ENCODE measurements at places on chromosomes 1 and 21. TPM values are rescaled to one million over a fixed set of nuclear protein-coding genes. Genes with fewer than 3 reads are reported as not detected.

GRCh38 chr1:164671323-164671965, 112.5 kb downstream of the PBX1 start:
- no peak for DNase-seq

- no peak for DNase-seq
Observed at GRCh38 chr21:41564871-41565274, 56.9 kb upstream of the TMPRSS2 start.

DNA sequence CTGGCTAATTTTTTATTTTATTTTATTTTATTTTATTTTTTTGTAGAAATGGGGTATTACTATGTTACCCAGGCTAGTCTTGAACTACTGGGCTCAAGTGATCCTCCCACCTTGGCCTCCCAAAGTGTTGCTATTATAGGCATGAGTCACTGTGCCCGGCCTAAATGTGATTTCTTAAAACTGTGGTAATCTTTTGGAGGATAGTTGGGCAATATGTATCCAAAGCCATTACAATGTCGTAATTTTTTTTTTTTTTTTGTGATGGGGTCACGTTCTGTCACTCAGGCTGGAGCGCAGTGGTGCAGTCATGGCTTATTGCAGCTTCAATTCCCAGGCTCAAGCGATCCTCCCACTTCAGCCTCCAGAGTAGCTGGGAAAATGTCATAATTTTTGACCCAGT, 14.2 kb downstream of the ETV3L start:
- DNase-seq = peak; percentile 38

GRCh38 chr1:85283475-85284199, 7.2 kb upstream of the BCL10 start:
- no peak for DNase-seq

DNA sequence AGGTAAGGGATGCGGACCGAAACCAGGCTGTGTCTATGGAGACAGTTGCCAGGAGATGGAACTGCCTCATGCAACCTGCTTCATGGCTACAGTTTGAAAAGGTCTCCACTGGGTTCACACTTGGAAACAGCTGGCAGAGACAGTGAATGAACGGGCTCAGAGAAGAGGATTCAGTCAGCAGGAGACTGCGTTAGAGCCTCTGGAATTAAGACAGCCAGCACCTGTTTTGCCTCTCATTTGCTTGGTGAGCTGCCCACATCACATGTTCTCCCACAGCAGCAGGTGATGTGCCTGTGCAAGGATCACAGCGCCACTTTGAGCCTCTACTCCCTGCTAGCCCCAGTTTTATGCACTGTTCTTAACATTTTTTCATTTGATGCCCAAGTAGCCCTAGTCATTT, 321.0 kb downstream of the PLPP3 start:
- DNase-seq = no peak

DNA sequence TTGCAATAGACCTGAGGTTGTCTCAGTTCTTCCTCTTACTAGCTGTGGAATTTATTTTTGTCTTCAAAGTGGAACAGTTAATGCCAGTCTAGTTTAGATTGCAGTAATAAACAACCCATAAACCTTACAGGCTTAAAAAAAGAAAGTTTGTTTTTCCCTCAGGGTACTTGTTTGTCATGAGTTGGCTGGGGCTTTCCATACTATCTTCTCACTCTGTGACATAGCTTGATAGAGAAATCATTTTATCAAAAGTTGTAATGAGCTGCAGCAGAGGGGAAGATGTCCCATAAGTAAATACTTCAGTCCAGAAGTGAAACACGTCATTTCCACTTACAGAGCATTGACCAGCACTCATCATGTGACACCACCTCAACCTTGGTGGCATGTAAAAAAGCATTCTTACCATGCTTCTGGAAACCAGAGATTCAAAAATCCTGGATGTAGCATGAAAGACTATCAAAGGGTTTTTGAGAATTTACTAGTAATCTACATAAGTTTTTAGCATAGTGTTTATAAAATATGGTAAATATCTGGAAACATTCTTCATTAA, 62.8 kb upstream of the COL11A1 start:
- no peak for DNase-seq

DNA sequence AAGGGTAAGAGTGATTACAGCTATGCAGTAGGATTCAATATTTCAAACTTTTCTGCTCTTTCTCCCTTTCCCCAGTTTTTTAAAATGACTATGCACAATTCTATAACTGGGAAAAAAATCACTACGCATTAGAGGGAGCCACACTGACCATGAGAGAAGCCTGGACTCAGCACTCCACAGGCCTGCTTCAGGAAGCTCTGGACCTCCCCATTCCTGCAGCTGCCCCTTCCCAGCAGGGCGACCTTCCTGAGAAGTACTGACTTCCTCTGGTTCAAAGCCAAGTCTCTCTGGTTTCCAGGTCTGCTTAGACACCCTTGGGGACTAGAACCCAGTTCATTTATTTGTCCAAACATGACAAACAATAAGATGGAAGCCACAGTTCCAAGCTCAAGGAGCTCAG, 42.0 kb upstream of the CLSTN1 start:
- no peak for DNase-seq

DNA sequence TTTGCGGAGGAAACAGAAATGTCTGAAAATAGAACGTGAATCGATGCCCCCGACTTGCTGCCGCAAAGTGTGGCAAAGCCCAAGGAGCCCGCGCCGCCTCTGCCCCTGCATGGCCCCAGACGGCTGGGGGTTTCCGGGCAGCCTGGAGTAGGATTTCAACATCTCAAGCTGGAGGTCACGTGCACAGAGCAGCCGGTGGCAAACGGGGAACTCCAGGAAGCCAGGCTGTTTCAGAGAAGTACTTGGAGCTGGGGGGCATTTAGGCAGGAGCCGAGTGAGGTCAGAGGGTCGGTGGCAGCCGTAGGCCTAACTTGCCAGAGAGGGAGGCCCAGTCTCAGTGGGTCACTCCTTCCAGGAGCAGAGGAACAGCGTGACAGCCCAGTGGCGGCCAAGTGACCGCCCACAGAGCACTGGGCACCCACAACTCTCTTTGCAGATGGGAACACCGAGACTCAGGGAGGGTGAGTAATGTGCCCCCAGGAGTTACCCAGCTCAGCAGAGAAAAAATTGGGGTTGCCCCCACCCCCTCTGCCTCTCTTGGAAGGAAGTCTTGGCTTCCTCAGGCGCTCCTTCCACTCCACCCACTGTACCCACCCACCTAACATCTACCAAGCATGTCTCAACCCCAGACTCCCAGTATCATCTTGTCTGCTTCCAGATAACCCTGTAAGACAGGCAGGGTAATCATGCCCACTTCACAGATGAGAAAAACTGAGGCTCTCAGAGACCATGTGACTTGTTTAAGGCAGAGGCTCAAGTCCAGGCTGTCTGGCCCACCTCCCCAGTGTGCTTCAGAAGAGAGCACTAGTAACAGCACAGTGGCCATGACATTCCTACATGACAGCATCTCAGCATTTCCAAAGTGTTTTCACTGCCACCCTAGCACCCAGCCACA, 179.4 kb downstream of the HIVEP3 start:
- DNase-seq = peak; percentile 69

GRCh38 chr1:53393325-53393792, 65.5 kb upstream of the LRP8 start:
- DNase-seq = peak; percentile 80

ACP6 gene
- 17.2 TPM for total RNA-seq

SLAMF1 gene
- total RNA-seq = 0.25 TPM

ITLN2 gene
- total RNA-seq = not detected

TMEM200B gene
- 2.0 TPM for total RNA-seq

ADAM30 gene
- total RNA-seq = not detected

C1orf167 gene
- total RNA-seq = not detected

INSRR gene
- total RNA-seq = not detected

TCHHL1 gene
- total RNA-seq = not detected
